ENCODE measurements at places on chromosomes 2 and 18. TPM values are rescaled to one million over a fixed set of nuclear protein-coding genes. Genes with fewer than 3 reads are reported as not detected.

DRC1 gene
- 2.1 TPM for total RNA-seq

LRRTM4 gene
- 1.6 TPM for total RNA-seq

AQP12A gene
- total RNA-seq: not detected

SYT4 gene
- total RNA-seq: not detected

ANKRD30B gene
- under 0.01 TPM for total RNA-seq

ZNF385B gene
- 1.0 TPM for total RNA-seq

SPP2 gene
- total RNA-seq: not detected
